ENCODE measurements at places on chromosomes 13 and 19.

DNA sequence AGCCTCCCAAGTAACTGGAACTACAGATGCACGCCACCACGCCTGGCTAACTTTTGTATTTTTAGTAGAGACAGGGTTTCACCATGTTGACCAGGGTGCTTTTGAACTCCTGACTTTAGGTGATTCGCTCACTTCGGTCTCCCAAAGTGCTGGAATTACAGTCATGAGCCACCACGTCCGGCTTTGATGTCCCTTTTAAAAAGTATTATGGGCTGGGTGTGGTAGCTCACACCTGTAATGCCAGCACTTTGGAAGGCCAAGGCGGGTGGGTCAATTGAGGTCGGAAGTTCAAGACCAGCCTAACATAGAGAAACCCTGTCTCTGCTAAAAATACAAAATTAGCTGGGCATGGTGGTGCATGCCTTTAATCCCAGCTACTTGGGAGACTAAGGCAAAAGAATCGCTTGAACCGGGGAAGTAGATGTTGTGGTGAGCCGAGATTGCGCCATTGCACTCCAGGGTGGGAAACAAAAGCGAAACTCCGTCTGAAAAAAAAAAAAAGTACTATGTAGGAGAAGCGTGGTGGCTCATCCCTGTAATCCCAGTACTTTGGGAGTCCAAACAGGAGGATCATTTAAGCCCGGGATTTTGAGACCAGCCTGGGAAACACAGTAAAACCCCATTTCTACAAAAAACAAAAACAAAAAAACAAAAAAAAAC, 22.8 kb upstream of the ERVV-1 start:
- no peak for DNase-seq

DNA sequence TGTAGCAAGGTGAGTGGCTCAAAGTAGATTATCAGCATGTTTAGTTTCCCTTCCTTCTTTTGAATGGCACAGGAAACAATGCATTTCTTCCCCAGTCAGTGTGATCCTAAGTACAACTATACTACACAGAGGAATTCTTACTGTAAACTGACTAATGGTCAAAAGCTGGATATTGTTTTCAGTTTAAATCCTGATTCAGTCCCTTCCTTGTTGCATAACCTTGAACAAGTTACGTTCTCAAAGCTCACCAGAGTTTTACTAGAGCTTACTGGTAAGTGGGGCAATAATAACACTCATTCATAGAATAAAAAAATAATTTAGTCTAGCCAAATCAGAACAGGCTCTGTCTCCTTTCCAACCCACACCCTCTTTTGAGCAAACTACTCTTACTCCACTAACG, 180.1 kb downstream of the POSTN start:
- no peak for DNase-seq

DNA sequence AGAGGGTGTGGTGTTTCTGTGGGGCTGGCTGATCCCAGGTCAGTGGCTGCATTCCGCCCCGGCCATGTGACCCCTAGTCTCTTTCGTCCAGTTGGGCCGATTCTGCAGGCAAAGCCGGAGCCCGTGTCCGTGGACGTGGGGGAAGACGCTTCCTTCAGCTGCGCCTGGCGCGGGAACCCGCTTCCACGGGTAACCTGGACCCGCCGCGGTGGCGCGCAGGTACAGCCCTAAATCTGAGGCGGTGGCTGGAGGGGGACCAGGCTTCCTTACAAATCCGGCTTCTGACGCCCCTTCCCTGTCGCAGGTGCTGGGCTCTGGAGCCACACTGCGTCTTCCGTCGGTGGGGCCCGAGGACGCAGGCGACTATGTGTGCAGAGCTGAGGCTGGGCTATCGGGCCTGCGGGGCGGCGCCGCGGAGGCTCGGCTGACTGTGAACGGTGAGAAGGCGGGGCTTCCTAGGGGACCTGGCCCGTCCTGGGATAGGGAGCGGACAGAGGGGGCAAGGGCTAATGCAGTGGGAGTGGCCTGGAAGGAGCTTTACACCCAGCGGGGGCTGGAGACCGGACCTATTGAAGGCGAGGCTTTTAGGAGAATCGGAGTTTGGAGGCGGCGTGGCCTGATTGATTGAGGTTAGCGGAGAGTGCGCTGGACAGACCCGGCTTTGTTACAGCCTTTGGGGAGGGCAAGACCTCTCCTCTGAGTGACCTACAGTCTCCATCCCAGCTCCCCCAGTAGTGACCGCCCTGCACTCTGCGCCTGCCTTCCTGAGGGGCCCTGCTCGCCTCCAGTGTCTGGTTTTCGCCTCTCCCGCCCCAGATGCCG, 4.3 kb downstream of the KIRREL2 start:
- no peak for DNase-seq

DNA sequence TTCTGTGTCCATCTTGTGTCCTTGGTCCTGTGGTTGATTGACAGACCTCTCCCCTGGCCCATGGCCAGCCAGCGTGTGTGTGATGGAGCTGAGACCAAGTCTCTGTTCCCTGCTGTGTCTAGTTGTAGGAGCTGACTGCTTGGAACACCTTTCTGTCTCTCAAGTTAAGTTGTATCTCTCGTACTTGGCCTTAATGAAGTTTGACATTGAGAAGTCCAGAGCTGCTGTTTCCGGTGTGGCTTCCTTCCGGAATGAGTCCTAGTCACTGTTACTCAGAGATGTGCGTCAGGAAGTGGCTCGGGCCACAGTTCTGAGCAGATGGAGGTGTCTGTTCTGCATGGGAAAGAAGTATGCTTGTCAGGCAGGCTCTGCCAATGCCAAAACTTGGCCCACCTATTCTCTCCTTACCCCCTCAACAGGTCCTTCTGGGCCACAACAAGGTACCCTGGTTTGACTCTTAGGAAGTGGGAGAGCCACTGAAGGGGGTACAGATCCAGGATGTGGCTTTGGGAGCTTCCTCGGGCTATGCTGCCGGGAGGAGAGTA, 54.3 kb downstream of the GATAD2A start:
- peak; percentile 51 for DNase-seq

- DNase-seq: no peak
These were observed 4.8 kb downstream of the LENG9 start for GRCh38 chr19:54458648-54459281.

- no peak for DNase-seq
These were observed 16.0 kb downstream of the PIP5K1C start for GRCh38 chr19:3684054-3684816.

DNA sequence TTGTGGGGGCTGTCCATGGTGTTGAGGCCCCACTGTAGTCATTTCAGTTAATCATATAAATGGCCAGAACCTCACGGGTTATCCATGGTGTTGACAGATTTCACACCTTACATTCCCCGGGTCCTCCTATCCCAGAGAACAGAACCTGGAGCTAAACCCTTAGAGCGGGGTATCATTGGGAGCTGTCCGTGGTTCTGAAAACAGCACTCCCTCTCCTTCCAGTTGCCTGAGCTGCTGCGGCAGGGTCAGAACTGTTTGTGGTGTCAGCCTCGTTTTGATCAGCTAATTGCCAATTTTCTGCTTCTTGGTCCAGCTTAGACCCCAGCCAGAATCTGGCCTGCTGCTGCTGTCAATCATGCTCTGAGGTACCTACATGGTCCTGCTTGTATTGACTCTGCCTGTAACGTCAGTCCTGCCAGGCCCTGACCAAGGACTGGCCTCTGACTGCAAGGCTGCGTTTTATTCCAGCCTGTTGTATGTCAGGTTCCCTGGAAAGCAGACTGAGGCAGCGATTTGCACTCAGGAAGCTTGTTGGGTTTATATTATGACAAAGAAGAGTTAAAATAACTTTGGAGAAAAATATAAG, 55.8 kb upstream of the KCTD15 start:
- no peak for DNase-seq

- DNase-seq: peak; percentile 71
These were observed 41.8 kb upstream of the PNMA8B start for GRCh38 chr19:46537136-46538097.

GRCh38 chr19:50419580-50420035, 870 bp downstream of the SPIB start:
- no peak for DNase-seq

GRCh38 chr19:47035127-47036096, 13.0 kb downstream of the TMEM160 start:
- DNase-seq: peak; percentile 95
